ENCODE measurements at places on chromosomes 5 and 9.

- no peak for DNase-seq
These were observed 16.2 kb downstream of the ARL15 start for GRCh38 chr5:54294097-54294667.

GRCh38 chr9:126056312-126057021 is 270.2 kb upstream of the MVB12B start:
- no peak for DNase-seq

GRCh38 chr5:10735569-10736276 is 25.3 kb downstream of the DAP start:
- DNase-seq: no peak

DNA sequence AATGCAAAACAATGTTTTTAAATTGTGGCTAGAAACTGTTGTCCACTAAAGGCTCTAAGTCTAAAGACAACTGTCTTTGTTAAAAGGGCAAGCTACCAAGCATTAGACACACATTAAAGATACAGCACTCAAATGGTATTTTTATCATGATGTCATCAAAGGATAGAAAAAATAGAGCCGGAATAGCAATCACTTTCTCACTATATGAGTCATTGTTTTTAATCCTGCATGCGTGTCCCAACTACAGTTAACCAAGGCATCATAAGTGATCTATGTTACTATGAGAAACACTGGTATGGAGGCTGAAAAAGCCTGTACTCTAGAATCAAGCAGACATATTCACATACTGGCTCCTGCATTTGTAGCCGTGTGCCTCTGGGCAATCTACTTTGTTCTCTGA is 1.9 kb upstream of the PJA2 start:
- DNase-seq: peak; percentile 33

DNA sequence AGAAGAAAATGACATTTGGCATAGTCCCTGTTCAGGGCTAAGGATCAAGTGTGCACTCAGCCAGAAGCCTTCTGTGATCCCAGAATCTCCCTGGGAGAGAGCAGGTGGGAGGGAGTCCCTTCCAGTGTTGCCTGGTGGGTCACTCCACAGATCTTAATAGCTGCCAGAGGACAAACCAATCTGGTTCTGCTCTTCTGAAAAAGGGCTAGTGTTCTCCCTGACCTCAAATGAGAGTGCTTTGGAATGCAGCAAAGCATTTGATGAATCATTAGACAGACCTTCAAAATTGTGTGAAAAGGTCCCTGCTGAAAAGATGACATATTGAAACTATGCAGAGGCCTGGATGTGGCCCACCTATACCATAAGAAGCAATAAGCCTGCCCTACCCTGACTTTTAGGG is 339.7 kb downstream of the TMEM232 start:
- DNase-seq: no peak

DNA sequence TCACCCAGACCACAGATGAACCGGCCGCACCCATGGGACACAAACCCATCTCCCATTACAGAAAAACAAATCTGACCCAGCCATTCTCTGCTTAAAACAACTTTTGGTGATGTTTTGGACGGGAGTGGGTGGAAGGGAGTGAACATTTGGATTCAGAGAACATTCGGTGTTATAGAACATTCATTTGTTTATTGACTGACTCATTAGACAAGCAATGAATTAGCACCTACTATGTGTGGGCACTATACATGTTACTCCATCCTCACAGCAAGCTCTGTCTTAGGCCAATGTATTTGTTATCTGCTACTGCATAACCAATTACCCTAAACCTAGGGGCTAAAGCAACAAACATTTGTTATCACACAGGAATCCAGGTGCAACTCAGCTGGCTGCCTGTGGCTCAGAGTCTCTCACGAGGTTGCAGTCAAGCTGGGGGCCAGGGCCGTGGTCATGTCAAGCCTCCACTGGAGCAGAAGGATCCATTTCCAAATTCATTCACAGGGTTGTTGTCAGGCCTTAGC is 5.1 kb upstream of the ERGIC1 start:
- no peak for DNase-seq

DNA sequence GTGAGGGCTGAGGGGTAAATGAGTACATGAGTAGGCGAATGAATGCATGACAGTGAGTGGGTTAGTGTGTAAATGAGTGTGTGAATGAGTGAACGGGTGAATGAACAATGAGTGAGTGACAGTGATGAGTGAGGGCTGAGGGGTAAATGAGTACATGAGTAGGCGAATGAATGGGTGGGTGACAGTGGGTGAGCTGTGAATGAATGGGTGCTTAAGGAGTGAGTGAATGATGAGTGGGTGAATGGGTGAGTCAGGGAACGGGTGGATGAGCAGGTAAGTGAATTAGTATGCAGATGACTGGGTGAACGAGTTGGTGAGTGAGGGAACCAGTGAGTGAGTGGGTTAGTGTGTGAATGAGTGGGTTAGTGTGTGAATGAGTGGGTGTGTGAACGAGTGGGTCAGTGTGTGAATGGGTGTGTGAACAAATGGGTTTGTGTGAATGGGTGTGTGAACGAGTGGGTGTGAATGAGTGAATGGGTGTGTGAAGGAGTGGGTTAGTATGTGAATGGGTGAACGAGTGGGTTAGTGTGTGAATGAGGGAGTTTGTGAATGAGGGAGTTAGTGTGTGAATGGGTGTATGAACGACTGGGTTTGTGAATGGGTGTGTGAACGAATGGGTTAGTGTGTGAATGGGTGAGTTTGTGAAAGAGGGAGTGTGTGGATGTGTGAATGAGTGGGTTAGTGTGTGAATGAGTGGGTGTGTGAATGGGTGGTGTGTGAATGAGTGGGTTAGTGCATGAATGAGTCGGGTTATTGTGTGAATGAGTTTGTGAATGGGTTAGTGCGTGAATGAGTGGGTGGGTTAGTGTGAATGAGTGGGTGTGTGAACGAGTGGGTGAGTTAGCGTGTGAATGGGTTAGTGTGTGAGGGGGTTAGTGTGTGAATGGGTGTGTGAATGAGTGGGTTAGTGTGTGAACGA is 32.9 kb downstream of the NKD2 start:
- DNase-seq: no peak

GRCh38 chr5:180436275-180436674 is 57.9 kb upstream of the CNOT6 start:
- no peak for DNase-seq

- no peak for DNase-seq
These were observed 14.7 kb upstream of the ADAMTS19 start for GRCh38 chr5:129445379-129445778.

DNA sequence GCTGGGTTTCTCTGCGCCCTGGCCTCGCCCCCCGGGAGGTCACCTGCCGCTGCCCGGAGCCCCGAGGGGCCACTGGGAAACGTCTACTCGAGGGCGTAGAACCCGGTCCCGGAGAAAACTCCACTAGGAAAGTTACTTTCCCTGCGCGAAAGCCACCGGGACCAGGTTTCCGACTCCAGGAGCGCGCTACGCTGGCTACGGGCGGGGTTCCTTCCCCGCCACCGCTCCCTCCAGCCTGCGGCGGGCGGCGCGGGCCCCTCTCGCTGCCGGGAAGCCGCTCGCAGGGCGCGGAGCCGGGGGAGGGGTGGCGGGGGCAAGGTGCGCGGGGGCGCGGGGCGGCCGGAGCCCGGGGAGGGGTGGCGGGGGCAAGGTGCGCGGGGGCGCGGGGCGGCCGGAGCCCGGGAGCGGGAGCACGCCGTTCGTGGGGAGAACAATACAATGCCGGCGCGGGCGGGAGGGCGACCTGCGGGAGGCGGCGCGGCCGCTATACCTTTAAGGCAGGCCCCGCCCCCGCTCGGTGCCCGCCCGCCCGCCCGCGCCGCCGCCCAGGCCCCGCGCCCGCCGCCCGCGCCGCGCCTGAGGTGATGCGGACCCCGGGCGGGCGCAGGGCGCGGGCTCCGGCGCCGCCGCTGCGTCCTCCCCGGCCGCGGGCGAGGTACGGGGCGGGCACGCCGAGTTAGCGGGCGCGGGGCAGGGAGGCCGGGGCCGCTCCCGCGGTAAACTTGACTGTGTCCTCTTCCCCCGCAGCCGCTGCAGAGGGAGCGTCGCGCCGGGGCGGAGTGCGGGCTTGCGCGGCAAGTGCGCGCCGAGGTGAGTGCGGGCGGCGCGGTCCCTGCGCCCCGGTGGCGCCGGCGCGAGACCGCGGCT is 278.1 kb downstream of the AOPEP start:
- peak; percentile 8 for DNase-seq

DNA sequence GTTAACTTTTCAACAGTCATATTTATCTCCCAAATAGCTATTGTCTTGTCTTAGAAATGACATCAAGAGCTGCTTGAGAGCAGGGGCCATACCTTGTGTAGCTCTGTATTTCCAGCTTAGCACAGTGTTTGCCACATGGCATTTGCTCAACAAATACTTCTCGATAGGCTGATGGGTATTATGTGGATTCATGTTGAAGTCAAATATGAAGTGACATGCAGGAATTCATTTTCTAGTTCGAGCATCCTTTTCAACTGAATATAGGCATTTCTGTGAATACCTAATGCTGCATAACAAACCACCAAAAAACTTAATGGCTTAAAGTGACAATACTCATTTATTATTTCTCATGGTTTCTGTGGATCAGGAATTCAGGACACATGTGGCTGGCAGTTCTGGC is 125.6 kb downstream of the TLE1 start:
- DNase-seq: no peak

GRCh38 chr5:101995585-101995984 is 300.5 kb downstream of the SLCO4C1 start:
- DNase-seq: no peak

DNA sequence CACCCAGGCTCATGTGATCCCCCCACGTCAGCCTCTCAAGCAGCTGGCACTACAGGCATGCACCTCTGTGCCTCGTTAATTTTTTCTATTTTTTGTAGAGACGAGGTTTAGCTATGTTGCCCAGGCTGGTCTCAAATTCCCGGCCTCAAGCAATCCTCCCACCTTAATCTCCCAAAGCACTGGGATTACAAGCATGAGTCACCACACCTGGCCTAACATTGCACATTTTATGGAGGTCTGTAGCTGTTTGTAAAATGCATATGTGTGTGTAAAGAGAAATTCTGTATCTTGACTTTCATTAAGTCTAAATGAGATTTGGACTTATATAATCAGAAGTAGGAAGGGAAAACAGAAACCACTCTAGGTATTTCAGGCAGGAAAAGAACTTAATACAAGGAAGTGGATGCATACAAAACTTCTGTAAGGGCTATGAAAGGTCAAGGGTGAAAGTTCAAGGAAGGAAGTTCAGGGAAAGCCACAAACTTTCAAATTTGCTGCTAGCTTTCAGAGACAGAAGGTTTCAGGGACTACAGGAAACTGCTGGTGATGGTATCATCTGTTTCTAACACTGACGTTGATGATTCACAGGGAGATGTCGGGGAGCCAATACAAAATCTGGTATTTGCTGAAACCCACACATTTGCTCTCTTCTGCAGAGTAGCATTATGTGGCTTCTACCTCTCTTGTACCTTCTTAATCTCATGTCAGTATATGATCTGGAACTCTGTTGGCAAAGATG is 209.4 kb downstream of the PIK3R1 start:
- peak; percentile 57 for DNase-seq

DNA sequence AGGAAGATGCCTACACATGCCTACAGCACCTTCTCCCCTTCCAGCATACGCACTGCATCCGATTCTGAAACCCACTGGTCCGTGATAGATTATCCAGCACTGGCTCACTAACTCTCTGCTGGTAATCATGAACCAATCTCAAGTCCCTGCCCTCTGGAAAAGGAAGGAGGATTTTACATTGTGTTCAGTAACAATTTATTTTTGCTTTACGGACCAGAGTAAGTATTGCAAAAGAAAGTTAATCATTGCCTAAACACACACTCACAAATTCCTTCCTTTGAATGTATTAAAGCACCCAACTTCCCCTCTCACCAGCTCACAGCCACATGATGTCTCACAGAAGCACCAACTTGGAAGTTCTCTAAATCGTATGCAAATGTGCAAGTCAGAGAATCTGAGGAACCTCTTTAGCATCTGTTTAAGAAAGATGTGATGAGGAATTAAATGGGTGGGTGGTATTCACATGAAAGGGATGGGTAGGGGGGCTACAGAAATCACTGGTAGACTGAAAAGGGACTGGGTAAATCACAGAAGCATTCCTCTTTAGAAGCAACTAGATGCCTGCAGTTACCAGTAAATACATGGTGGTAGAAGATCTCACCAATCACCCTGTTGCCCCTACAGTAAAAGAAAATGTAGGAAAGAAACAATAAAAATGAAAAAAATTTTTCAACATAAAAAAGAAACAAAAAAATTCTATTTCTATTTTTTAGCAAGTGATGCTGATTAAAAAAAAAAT is 8.4 kb downstream of the GNAQ start:
- no peak for DNase-seq

- DNase-seq: no peak
These were observed 526.0 kb downstream of the CDH18 start for GRCh38 chr5:19462019-19462418.

GRCh38 chr5:35860686-35861085 is 4.0 kb downstream of the IL7R start:
- no peak for DNase-seq

- no peak for DNase-seq
These were observed 9.6 kb downstream of the PFDN1 start for GRCh38 chr5:140293091-140293848.
